ENCODE measurements at places on chromosomes 5 and 9. TPM values are rescaled to one million over a fixed set of nuclear protein-coding genes. Genes with fewer than 3 reads are reported as not detected.

Gene ENG
- total RNA-seq = 83.6 TPM

Gene PKD2L2
- not detected for total RNA-seq

GRCh38 chr9:79104951-79105350 is 466.8 kb upstream of the TLE4 start:
- DNase-seq = no peak

- no peak for DNase-seq
These were observed 97.1 kb downstream of the ADCY2 start for GRCh38 chr5:7493081-7493480.

DNA sequence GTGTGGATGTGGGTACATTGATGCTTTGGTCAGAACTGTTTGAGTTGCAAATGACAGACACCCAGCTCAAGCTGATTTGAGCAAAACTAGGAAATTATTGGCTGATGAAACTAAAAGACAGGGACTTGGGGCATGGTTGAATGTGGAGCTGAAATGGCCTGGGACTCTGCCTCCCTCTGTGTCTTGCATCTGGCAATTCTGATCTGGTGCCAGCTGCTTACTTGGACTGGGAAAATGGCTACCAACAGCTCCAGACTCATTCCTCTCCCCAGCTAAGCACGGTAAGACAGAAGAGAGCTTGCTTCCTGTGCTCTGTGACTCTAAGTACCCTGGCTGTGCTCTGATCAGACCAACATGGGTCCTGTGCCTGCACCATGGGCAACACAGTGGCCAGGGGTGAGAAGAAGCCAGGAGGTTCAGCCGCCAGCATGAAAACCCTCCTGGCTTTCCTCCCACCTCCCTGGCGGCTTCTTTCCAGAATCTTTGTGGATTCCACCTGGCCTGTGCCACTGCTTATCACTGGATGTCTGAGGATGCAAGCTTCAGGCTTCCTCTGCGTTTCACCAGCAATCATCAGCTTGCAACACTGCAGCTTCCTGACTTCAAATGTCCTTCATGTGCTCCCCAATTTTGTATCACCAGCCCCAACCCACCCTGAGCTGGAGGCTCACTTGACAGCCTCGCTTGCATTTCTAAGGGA is 44.1 kb downstream of the C5orf15 start:
- no peak for DNase-seq

DNA sequence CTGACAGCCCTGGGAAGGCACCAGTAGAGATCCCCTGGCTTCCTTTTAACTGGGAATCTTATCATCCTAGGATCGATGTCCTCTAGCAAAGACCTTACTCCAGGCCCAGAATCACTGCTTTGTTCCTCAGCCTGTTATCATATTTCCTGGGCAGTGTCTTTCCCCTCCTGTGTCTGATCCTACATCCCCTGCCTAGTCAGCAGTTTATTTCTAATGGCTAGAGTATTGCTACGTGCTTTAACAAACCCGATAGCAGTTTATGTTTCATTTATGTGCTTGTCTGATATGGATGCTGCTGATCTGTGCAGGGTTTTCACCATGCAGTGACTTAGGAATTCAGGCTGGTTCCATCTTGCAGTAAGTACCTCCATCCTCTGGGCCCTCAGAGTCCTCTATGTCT is 20.9 kb upstream of the BARX1 start:
- DNase-seq = no peak

GRCh38 chr5:67873935-67874334 is 341.6 kb upstream of the PIK3R1 start:
- DNase-seq = no peak

All from ureter (tissue), 1 donor.